Urinary bladder (tissue), 4 donors: ENCODE measurements at places on chromosomes 6 and 20.
A peak's percentile ranks its signal among the peaks of the same experiment; 100 is the strongest.

DNA sequence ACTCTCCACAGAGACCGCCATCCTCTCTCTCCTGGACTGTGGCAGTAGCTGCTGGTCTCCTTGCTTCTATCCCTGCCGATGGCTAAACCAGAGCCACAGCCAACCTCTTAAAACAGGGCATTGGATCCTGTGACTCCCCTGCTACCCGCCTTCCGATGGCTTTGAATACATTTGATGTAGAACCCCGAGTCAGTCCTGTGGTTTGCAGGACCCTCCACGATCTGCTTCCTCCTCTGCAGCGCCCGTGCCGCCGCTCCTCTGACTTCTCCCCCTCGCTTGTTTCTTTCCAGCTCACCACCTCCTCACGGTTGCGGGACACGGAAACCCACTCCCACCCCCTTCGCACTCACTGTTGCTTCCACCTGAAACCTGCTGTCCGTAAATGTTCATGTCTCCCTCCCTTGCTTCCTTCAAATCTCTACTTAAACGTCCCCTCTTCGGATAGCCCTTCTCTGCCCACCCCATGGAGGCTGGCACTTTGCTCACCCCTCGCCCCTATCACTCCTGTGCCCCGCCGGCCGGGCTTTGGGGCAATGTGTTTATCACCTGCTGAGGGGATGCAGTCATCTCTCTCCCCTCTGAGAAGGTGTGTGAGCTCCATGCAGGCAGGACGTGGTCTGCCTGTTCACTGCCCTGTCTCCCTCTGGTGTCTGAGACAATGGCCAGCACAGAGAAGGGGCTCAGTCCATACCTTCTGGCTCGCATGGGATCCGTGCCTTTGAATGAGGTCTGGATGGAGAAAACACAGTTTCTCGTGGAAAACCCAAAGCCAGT is 67.8 kb downstream of the GFOD1 start:
- DNase-seq, result no peak

GRCh38 chr20:438571-439469 is 23.5 kb downstream of the TBC1D20 start:
- DNase-seq, result no peak

DNA sequence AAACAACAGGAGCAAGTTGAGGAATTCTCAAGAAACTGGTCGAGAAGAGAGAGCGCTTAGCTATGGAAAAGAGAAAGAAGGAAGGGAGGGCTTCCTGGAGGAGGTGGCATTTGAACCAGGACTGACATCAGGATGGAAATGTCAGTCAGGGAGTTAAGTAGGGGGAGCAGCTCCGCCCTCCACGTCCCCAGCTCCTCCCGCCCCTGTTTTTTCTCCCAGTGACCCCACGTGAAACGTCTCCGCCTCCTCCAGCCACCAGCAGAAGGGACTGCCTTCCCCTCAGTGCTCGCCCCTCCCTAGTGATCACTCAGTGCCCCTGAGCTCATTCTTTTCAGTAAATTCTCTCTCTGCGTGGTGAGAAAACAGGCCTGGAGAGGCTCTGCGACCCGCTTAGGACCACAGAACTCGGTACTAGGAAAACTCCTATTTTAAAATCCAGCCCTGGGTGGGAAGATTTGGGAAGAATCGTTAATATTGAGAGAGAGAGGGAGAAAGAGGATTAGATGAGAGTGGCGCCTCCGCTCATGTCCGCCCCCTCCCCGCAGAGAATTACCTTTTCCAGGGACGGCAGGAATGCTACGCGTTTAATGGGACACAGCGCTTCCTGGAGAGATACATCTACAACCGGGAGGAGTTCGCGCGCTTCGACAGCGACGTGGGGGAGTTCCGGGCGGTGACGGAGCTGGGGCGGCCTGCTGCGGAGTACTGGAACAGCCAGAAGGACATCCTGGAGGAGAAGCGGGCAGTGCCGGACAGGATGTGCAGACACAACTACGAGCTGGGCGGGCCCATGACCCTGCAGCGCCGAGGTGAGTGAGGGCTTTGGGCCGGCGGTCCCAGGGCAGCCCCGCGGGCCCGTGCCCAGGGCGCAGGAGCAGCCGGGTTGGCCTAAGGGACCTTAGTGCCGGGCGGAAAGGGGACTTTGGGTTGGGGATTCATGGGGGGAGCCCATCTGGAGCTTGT is 4.6 kb downstream of the HLA-DPB1 start:
- peak; percentile 28 for DNase-seq

GRCh38 chr20:25984933-25985332 is 288.3 kb upstream of the ZNF337 start:
- DNase-seq, result no peak

GRCh38 chr6:159116343-159116742 is 52.9 kb upstream of the FNDC1 start:
- DNase-seq, result no peak

- DNase-seq, result no peak
Measured at GRCh38 chr20:3658716-3659491, 4.3 kb downstream of the GFRA4 start.

DNA sequence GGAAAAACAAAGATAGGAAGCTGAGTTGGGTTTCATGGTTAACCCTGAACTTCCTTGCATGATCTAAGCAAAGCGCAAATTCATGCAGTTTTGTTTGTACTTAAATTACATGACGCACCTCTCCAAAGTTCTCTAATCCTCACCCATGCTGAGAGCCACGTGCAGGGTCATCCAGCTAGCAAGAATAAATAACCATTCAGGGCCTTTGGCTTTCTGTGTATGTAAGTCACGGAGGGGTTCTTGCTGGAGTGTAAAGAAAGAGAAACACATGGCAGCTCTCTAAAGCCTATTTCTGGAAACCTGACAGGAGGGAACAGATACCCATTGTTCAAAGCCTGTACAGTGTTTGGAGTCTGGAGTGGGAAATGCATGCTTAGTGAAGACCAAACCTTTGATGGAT is 171.7 kb upstream of the CCN2 start:
- DNase-seq, result no peak

GRCh38 chr6:159438106-159438505 is 254.9 kb downstream of the SOD2 start:
- no peak for DNase-seq

DNA sequence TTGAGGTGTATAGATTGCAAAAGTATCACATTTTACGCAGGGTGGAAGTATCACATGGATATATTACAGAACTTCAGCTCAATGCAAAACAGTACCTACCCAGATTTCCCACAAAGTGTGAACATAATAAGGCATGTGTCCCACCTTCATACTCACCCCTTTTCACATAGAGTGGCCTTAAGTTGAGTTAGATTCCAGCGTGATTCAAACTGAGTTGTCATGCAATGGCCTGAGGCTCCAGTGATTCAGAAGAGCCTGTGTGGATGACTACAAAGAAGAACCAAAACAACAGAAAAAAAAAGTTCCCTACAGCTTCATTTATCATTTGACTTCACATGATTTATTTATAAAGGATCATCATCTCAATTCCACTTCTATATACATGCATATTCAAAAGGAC is 309.7 kb downstream of the SLC35F1 start:
- no peak for DNase-seq

- no peak for DNase-seq
Measured at GRCh38 chr6:29439006-29439405, at the start of gene OR10C1. OR10C1 (plus strand) TSS chr6:29439306; CDS start chr6:29440016, 710 bp downstream.

DNA sequence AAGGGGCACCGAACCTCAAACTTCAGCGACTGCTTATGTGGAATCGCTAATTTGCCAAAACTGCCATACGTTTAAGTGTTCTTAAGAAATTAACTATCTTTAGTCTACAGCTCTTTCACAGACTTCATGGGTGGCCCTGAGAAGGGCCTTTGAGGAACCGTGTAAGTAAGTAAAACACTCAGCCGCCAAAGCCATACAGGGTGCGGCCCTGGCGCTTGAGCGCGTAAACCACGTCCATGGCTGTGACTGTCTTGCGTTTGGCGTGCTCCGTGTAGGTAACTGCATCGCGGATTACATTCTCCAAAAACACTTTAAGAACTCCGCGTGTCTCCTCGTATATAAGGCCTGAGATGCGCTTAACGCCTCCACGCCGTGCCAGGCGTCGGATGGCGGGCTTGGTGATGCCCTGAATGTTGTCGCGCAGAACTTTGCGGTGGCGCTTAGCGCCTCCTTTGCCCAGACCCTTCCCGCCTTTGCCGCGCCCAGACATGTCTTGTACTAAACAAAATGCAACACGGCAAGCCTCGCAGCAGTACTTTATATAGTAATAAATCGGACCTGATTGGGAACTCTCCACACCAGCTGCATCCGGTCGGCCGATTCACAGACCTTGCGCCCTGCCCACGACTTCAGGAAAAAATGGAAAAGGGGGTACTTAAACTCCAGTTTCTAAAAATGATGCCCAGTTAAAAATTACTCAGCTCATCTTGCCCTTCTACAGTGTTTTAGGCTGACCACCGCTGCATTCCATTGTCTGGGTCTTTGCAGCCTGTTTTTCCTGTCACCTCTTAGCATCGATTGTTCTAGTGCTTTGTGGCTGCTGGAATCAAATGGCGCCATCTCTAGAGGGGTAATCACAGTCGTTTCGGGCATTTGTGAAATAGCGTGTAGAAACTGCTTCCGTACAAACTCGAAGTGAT is 38.9 kb downstream of the OR2B2 start:
- DNase-seq, result peak; percentile 90

DNA sequence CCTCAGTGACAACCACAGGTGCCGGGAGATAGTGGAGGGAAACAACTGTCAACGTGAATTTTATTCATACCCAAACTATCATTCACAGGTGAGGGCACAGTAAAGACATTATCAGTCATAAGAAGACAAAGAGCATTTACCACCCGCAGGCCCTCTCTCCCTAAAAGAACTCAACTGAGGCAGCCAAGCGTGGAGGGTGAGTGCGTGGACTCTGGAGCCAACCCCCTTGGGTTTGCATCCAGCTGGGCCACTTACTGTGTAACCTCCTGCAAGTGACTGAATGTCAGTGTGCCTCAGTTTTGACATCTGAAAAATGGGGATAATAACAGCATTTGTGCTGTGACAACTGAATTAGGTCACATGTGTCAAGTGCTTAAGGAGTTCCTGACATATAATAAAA is 70.6 kb upstream of the KCNK16 start:
- no peak for DNase-seq
